ENCODE measurements at places on chromosomes 12 and 14.

DNA sequence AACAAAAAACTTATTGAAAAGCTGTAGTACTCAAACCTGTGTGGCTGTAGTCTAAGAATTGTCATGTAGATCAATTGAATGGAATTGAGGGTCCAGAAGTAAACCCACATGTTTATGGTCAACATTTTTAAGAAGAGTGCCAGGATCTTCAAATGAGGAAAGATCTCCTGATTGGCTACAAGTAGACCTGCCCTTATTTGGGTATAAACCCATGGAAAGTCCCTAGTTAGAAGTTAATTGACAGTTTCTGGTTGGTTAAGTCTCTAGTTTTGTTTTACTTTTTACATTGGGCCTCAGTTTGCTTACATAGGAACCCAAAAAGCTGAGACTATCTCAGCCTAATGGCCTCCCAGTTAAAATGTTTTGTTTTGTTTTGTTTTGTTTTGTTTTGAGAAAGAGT is 91.9 kb upstream of the RESF1 start:
- no peak for DNase-seq

- no peak for DNase-seq
These were observed 128.6 kb upstream of the CRY1 start for GRCh38 chr12:107221913-107222312.

DNA sequence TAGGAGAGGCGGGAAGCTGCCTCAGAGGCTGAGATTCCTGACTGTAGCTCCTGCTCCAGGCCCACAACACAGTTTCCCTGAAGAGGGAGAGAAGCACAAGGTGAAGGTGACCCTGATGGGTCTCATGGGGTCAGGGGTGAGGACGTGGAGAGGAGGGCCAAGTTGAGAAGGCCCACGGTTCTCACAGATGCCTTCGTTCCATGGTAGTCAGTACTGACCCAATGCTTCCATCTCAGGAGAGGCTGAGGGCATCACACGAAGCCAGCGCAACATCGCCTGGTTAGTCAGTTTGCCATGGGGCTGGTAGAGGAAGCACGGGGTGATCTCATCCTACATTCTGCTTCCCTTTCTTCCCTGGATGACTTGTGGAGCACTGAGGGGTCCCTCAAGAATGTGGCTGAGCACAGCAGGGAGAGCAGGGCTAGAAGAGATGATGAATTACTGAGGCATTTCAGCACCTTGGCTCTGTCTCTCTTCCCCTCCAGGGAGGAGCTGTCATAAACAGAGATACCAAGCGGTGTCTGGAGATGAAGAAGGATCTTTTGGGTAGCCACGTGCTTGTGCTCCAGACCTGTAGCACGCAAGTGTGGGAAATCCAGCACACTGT is 51.9 kb downstream of the GALNT8 start:
- DNase-seq = no peak

DNA sequence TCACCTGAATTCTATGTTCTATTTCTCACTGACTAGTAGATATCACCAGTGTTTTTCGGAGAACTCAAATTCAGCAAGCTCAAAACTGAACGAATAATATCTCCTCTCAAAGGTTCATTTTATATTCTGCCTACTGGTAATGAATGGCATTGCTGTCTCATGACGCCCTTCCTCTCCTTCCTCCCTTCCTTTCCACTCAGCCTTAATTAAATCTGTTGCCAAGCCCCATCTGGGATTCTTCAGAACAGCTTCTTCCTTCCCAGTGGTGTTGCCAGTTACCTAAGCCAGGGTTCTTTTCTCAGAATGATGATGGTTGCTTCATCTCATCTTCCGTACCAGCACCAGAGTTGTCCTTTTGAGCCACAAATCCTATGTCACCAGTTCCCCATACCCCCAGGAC is 143.2 kb downstream of the SYNE2 start:
- DNase-seq = no peak

GRCh38 chr12:76627346-76628135 is 68.0 kb upstream of the OSBPL8 start:
- DNase-seq = no peak

DNA sequence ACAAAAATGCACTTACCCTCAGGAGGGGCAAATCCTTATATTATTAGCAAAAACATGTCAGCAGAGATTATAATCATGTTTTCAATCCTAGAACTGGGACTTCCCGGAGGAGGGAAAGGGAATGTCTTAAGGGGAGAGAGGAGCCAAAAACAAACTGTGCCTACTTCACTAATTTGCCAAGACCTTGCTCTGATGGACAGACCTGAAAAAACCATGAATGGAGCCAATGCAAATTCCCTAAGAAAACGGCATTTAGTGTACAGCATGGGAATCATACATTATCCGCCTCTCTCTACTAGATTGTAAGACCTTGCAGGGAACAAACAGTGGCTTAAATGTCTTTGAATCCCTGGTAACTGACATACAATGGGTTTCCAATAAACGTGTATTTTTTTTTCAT is 70.4 kb downstream of the NTN4 start:
- no peak for DNase-seq

- DNase-seq = no peak
These were observed 58.1 kb upstream of the DHRS4 start for GRCh38 chr14:23895480-23895879.

- DNase-seq = peak; percentile 12
These were observed 32.0 kb downstream of the PRKD1 start for GRCh38 chr14:29895591-29896083.

DNA sequence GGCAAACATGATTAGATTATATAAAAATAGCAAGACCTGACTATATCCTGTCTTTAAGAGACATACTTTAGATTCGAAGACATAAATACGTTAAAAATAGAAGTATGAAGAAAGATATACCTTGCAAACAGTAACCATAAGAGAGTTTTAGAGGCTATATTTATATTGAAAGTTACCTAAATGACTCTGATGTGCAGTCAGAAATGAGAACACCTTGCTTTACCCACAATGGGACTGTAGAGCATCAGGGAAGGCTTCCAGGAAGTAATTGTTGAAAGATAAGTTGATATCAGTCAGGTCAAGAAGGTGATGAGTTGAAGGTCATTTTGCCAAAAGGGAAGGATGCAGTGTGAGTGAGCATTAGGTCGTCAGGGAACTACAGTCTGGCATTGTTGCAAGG is 110.2 kb downstream of the NEDD1 start:
- no peak for DNase-seq

GRCh38 chr14:38835874-38836273 is 267.2 kb downstream of the SEC23A start:
- no peak for DNase-seq

DNA sequence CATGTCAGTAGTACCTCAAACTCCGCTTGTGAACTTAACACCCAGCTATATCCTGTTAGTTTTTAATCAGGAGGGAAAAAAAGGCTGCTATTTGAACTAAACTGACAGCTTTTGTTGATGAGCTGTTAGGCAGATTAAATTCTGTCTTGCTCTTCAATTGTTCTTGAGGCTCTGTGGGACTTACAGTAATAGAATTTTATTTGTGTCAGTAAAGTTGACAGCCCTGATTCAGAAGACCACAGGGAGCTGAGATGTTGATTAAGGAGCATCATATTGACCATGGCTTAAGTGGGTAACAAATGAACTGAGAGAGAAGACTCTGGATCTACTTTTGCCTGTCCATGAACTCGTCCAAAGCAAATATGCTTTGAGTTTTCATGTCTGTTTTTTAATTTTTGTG is 622.9 kb downstream of the DIO2 start:
- no peak for DNase-seq

- DNase-seq = peak; percentile 98
These were observed at the start of the genes SLC38A6 and TRMT5 for GRCh38 chr14:60980811-60981632. Gene SLC38A6, plus strand, starts transcription at chr14:60981245. Its CDS starts 33 bp downstream, at chr14:60981278. Gene TRMT5, minus strand, starts transcription at chr14:60981079. Its CDS starts 106 bp downstream, at chr14:60980973.

DNA sequence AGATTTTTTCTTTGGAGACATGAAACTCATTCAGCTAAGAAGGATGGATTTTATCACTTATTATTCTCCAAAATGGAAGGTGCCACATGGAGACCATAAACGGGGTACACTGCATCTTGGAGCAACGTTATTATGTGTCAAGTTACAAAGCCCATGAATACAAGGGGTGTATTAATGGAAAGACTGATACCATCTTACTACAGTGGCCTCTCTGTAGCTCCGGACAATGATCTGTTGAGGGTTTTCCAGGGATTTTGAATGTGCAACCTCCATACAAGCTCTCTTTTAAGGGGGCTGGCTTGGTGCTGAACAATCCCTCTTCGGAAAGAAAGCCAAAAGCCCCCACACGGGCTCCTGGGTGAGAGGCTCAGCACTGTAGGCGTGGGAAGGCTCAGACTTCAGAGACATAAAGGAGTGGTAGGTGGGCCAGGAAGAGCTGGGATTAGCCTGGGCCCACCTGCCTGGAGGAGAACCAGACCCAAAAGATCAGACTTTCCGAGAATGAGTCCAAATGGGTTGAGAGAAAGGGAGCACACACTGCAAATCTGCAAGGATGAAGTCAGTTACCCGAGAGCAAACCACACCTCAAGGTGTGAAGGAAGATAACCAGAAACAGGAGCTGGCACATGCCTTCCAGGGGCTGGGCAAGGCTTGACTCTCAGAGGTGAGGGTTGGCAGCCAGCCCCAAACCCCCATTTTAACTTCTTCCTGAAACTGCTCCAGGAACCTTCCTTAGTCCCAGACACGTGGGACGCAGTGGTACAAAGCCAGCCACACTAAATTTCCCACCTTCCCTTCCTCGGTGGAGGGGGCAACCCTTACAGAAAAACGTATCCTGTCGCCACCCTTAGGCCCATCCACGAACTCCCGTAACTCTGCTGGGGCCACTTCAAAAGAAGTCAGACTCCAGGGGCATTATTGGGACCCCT is 1.5 kb downstream of the VPS37B start:
- DNase-seq = no peak

DNA sequence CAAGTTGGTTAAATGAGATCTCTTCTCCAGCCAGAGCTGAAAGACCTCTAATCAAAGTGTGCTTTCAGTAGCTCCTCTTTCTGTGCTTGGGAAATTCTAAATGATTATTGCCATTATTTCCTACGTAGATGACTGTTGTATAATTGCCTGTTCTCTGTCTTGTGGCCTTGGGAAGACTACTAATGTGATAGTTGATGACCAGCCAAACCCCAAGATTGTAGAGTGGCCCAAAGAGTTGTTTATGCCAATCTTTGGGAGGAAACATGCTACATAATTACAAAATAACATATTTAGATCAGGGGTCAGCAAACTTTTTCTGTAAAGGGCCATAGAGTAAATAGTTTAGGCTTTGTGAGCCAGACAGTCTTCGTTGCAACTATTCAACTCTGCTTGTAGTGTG is 135.1 kb upstream of the DIO2 start:
- no peak for DNase-seq

GRCh38 chr14:97380539-97380941 is 583.4 kb downstream of the VRK1 start:
- DNase-seq = no peak

DNA sequence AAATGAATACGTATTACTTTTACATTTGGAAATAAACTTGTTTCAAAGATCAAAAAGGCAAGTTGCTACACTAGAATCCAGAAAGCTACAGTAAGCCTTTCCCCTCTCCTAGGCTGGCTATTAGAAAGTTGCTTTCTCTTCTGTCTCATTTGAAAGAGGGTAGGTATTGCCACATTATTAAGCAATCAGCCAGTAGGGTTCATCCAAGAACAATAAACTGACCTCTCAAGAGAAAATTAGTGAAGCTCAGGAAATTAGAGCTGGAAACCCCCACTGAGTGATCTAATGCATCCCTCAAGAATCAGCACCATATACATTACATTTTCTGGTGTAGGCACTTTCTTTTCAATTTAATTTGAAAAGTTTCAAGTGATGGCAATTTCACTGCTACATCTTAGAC is 4.5 kb upstream of the TMEM233 start:
- no peak for DNase-seq

- DNase-seq = no peak
These were observed 265.6 kb upstream of the GARIN6 start for GRCh38 chr12:99381992-99382391.

GRCh38 chr14:96594961-96595360 is 92.8 kb downstream of the PAPOLA start:
- no peak for DNase-seq

DNA sequence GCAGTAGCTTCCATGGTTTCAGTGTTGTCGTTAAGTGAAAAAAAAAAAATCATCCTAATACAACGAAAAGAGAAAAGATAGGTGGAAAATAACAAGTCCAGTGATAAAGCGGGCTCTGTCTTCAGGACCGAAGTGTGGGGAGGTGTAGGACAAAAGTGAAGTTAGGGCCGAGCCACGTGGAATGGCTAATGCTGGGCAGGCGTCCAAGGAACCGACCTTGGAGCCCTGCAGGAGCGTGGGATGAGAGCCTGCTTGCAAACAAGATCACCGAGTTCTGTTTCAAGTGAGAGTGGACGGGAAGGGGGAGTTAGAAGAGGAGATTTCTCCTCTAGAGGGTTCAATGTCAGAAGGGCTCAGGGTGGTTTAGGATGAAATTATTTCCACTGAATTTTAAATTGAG is 22.2 kb downstream of the A2ML1 start:
- DNase-seq = no peak

GRCh38 chr12:58081488-58081887 is 140.1 kb downstream of the ATP23 start:
- no peak for DNase-seq

GRCh38 chr14:76729258-76729657 is 32.0 kb upstream of the VASH1 start:
- DNase-seq = no peak

- no peak for DNase-seq
These were observed 1.1 kb downstream of the CPNE6 start for GRCh38 chr14:24072436-24072835.

- peak; percentile 8 for DNase-seq
These were observed 32.0 kb downstream of the PEX5 start for GRCh38 chr12:7221486-7221885.

GRCh38 chr14:93953739-93954515 is 22.4 kb downstream of the ASB2 start:
- DNase-seq = no peak

DNA sequence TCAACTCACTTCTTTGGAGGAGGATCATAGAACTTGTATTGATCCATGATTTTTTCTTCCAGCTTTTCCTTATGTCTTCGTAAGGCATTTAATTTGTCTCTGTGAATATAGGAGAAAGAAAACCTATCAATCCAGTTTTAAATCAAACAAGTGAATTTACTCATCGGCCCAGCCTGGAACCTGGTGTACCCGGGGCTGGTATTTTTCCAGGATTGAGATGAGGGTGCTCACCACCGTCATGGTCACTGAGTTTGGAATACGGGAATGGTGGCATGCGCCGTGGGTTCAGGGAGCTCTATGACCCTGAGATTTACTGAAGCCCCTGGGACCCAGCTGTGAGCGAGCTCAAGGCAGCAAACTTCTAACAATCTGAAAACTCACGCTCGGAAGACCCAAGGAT is 46.5 kb upstream of the GPR68 start:
- DNase-seq = no peak

DNA sequence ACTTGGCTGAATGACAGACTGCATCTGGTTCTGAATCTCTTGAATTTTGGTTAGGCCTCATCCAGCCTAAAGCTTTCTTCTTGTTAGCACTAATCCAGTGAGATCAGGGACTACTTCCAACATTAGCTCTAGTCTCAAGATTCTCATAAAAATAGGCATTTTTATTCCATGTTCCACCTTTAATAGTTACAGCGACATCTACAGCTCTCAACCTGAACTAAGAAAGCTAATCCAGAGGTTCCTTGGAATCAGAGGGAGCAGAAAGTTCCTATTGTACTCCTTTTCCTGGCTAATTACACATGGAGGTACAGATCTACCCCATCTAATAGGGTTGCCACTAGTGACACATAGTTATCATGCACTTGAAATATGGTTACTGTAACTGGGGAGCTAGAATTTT is 391.9 kb downstream of the RMST start:
- DNase-seq = no peak
